Activated T-cell treated with anti-CD3 and anti-CD28 coated beads for 1 hour (primary cell): ENCODE measurements at places on chromosomes 1 and 21.

DNA sequence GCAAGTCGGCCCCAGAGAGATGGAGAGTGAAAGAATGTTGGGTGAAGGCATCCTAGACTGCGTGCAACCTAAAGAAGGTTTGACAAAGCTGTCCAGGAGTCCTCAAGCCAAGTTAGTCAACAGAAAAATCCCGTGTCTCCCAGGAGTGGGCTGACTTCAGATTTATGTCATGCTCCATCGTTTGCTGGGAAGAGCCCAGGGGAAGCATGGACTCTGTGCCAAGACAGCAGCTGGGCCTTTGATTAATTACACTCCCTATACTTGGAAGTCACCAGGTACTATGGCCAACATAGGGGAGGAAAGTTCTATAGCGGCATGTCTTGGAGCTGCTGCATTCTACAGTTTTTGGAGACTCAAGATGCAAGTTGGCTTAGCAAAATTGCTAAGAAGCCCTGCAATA is 247.4 kb downstream of the KAZN start:
- no peak for DNase-seq

DNA sequence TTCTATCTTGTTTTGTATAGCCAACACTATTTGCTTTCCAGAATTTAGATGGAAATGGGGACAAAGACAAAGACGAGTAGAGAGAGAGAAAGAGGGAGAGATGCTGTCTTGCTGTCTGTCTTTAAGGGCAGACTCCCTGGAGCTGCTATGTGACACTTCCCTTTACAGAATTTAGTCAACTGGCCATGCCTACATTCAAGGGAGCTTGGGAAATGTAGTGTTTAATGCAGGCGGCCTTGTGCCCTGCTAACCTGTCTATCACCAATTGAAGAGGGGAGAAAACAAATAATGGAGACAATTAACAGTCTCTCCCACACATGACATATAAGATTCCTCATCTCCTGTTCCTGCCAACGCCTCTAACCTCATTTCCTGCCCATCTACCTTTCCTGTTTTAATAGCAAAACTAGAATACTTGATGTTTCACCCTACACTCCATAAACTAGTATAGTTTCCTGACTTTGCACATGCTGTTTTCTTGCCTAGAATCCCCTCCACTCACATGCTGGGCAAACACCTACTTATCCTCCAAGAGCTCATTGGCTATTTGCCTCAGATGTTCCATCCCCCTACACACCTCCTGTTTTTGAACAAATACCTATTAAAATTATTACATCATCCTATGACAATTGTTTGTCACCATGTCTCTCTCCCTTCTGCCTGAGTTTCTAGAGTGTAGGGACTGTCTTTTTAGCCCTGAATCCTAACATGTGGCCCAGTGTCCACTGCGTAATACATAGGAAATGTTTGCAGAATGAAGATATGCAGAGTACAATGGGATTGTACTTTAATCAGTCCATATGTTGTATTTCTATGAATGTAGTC is 117.2 kb downstream of the SLC25A24 start:
- no peak for DNase-seq

DNA sequence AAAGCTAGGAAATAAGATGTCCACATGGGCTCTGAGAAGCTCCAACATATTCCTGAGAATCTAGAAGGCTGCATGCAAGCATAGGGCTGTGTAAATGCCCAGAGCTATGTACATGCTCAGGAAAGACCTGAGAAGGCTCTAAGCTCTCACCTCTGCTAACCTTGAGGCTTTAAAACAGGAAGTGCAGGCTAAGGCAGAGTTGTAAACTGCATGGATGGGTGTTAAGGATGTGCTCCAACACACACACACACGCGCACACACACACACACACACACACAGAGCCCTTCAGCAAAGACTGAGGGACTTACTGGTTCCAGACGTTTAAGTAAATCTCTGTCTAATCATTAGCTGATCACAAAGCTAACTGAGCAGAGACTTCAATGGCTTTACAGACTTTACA is 162.9 kb downstream of the TRABD2B start:
- DNase-seq: no peak

DNA sequence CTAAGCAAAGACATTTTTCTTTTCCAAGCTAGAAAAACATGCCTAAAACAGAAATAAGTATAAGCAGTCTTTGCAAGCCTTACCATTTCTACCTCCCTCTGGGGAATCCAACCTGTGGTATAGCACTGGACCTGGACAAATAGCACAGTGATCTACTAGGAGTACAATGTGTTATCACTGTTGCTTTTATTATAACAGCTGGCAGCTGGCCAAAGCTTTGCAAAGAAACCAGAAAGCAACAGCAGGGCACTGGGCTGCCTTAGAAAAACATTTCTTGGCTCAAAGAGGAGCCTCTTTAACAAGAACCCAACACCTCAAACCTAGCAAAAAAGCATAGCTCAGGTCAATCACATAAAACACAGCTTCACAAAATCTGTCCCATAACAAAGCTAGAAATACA is 294.5 kb upstream of the GREM2 start:
- DNase-seq: no peak
